ENCODE measurements at places on chromosomes 11 and 22.

- no peak for DNase-seq
Measured at GRCh38 chr22:47177334-47177815, 414.9 kb downstream of the TBC1D22A start.

- no peak for DNase-seq
Measured at GRCh38 chr22:17878941-17879340, 104.7 kb upstream of the BID start.

GRCh38 chr11:122100756-122101080 lies 15.3 kb downstream of the BLID start:
- DNase-seq = no peak

DNA sequence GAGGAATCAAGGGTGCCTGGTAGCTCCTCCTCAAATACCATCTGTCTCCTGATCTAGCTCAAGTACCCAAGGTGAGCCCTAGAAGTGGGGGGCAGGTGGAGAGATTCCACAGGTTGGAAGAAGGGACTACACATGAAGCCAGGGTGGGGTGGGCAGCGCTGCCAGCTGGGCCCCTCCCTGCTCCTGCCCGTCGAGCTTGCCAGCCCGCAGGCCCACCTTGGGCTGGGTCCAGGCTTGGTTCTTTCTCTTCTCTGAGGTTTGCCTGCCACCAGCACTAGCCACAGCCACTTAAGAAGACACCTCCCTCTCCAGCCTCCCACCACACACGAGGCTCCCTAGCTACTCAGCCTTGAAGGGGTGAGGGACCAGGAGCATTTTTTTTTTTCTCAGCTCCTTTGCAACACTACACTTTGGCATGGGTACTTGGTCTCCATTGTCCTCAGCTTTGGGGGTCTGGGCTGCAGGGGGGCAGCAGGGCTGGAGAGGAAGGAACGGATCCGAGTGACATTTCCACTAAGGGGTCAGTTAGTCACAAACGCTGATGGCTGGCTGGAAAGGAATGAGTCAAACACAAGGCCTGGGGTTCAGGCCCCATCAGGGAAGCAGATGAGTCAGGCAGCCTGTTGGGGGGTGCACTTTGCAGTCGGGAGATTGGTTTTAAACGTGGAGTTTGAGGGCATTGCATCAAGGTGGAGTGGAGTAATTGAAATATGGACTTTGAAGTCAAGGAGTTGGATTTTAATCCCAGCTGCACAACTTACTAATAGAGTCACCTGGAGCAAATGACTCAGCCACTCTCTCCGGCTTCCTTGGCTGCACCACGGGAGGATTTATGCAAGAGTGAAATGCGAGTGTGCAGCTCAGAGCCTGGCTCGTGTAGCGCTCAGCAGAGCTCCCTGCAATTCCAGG lies 7.4 kb upstream of the NPTXR start:
- no peak for DNase-seq

GRCh38 chr11:19691815-19692500 lies 20.7 kb upstream of the NAV2 start:
- no peak for DNase-seq

All from non-pigmented ciliary epithelial cell (primary cell).